ENCODE measurements at places on chromosomes 16 and 17.

DNA sequence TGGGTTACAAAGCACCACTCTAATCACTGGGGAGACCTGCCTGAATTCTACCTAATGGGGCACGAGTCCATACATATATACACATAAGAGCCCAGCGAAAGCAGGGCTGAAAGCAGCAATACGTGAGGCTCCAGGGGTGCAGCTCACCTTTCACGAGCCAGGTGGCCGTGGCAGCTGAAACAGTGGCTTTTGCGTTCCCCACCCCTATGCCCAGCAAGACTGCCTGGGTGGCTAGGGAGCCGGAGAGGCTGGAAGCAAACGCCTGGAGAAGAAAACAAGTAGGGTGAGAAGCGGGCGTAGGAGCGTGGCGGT, 618 bp downstream of the RUSF1 start:
- DNase-seq: no peak

DNA sequence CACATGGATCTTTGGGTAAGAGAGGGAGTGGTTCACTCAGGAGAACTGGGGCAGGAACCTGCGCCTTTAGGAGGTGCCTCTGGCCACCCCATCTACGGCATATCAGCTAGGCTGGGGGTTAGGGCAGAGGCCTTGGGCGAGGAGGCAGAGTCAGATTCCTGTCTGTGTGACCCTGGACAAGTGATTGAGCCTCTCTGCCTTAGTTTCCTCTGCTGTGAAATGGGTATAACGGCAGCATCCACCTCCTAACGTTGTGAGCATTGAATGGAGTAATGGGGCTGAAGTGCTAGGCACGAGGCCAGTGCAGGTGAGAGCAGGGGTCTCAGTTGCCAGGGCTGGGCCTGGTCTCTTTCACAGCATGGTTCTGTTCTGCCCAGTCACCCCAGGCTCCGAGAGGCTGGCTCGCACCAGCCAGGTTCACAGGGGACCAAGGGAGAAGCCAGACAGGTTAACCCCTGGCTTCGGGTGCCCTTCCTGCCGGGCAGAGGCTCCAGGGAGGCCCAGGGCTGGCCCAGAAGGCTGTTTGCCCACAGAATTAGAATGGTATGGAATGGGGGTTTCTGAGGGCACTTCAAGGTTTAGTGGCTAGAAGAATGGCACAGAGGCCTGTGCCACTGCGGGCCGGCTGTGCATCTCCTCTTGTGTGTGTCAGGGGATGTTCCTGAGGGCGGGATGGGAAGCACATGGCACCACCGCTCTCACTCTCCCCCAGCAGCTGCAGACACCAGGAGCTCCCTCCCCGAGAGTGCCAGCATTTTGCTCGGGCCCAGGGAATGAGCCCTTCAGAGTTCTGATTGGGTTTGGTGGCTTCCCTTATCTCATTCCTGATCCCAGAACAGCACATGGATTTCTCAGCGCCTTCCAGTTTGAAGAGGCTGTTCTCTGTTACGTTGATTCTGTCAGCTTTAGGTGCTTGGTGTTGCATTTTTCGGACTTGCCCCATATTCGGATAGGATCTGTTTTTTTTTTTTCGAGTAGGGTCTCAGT, 23.8 kb downstream of the UNC13D start:
- no peak for DNase-seq

DNA sequence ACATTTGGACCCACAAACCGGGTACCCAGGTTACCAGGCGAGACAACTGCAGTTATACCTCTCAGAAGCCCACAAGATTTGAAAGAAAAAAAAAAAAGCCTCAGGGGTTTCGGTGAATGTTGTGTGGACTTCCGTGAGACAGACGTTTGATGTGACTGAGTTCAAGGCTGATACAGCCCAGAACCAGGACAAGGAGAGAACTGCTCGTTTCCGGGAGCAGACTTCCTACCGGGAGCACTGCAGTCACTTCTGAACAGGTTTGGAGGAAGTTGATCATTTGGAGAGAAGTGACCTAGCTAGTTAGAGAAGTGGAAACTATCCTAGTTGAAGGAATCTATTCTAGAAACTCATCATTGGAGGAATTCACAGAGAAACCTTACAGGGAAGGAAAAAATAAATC, 847 bp downstream of the CKLF start:
- no peak for DNase-seq

- DNase-seq: no peak
Observed at GRCh38 chr17:63997341-63998048, 656 bp upstream of the PRR29 start.

- no peak for DNase-seq
Observed at GRCh38 chr17:9389111-9389527, 186.5 kb downstream of the STX8 start.

- no peak for DNase-seq
Observed at GRCh38 chr17:45220079-45220478, 1.6 kb upstream of the FMNL1 start.

DNA sequence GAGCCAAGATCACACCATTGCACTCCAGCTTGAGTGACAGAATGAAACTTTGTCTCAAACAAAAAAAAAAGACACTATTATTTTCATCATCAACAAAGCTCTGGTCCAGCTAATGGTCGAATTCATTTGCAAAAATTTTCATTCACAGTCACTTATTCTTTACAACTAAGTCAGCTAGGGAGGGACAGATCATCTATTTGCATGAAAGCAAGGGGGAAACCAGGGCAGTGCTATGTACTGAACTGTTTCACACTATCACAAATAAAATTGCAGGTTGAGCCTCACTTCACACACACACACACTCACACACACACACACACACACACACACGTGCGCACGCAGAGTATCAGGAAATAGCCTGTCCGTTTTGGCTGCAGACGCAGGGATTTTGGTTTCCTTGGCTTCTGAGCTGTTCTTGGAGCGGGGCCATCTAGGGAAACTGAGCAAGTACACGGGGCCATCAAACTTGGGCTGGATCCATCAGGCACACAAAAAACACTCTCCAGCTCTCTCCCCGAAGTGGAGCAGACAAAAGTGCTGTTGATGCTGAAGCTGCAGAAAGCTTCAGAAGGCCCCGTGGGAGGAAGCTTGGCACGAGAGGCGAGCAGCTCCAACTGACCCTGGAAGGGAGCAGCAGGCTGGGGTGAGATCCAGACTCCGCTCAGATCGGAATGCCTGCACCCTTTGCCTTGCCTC, 44.3 kb upstream of the HELZ start:
- DNase-seq: no peak

GRCh38 chr16:72355561-72355960, 183.6 kb upstream of the PMFBP1 start:
- DNase-seq: no peak

GRCh38 chr17:32275060-32276042, 9.7 kb downstream of the RHBDL3 start:
- DNase-seq: no peak

GRCh38 chr16:88282564-88283395, 100.0 kb upstream of the ZNF469 start:
- DNase-seq: no peak

GRCh38 chr17:57243171-57243622, 13.1 kb upstream of the MSI2 start:
- peak; percentile 75 for DNase-seq

DNA sequence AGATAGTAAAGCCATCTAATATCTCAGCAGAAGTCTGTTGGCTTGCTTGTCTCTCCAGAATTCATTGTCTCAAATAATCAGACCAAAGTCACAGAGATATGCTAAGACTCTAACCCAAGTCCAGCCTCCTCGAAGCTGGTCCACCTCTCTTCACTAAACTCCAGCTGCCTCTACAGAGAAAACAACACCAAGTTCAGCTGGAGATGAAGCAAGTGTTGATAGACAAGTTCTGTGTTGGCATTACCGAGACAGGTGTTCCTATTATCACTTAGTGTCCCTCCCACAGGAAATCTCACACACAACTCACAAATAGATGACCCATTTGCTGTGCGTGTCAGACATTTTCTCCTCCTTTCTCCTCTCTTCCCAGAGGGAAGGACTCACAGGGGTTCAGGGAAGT, 164.4 kb upstream of the ANKFN1 start:
- DNase-seq: no peak

- no peak for DNase-seq
Observed at GRCh38 chr16:67268136-67268579, 11.2 kb upstream of the PLEKHG4 start.

GRCh38 chr16:19184823-19185509, 16.9 kb downstream of the SYT17 start:
- DNase-seq: no peak

- DNase-seq: peak; percentile 80
Observed at GRCh38 chr16:30075503-30076275, at the start of gene PPP4C. TSS of gene PPP4C (plus strand) at chr16:30075994. CDS start at chr16:30076378, 384 bp downstream.

DNA sequence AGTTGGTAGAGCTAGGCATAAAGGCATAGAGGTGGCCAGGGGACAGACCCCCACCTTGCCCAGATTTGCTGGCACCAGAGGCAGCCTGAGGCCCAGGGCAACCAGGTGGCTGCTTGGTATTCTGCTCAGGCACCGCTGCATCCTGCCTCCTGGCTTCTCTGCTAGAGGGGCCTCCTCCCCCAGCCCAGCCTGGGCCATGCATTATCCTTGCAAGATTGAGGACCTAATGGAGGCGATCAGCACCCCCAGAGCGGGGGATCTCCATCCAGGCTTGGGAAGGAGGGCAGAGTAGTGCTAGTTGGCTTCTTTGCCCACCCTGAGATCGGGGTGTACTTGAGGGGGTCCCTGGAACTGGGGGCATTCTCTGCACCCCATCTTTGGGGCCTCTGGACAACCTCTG, 23.8 kb downstream of the CDK5RAP3 start:
- no peak for DNase-seq

- no peak for DNase-seq
Observed at GRCh38 chr17:45406107-45406506, 26.6 kb downstream of the ARHGAP27 start.

GRCh38 chr16:83541231-83541630, 266.5 kb upstream of the HSBP1 start:
- no peak for DNase-seq

DNA sequence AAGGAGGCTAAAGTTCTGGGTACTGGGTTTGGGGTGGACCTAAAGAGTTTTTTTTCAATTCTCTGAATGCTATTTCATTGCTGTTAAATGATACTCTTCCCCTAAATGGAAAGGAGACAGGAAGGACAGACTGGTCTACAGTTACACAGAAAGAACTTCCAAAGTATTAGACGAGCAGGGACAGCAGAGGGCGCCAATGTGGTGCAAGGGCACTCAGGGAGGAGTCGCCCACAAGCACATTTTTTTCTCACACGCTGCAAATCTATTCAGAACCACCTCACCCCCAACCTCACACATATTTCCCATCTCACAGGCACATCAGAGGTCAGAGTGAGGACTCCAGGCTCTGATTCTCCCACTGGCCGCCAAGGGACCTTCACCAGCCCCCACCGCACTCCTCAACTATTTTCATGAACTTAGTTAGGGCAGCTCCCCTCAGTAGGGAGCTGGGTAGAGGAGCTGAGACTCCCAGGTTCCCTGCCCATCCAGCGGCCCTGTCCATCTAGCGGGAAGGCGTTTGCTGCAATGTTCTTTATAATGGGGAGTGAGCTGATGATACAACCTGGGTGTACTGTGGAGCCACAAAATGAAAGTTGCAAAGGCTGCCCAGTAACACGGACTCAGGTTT, 6.8 kb upstream of the CA4 start:
- DNase-seq: peak; percentile 67
